ENCODE measurements at places on chromosomes 3 and 15.

DNA sequence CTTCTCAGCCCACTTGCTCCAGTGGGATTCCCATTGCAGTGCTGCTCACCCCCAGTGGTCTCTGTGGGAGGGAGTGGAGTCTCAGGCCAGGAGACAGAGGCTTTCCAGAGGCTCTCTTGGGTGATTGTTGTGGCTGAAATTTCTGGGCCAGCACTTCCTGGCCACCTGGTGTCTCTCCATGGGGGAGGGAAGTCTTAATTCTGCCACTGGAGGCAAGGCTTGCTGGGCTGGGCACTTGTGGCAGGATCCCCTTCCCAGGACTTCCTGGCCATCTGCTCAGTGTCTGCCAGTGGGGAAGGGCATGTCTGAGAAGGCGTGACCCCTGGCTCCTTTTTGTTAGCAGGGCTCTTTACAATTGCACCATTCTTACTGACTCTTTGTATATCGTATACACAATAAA is 351.8 kb downstream of the GABRB3 start:
- DNase-seq, result no peak

GRCh38 chr15:58432401-58432800 is 610 bp downstream of the LIPC start:
- no peak for DNase-seq

DNA sequence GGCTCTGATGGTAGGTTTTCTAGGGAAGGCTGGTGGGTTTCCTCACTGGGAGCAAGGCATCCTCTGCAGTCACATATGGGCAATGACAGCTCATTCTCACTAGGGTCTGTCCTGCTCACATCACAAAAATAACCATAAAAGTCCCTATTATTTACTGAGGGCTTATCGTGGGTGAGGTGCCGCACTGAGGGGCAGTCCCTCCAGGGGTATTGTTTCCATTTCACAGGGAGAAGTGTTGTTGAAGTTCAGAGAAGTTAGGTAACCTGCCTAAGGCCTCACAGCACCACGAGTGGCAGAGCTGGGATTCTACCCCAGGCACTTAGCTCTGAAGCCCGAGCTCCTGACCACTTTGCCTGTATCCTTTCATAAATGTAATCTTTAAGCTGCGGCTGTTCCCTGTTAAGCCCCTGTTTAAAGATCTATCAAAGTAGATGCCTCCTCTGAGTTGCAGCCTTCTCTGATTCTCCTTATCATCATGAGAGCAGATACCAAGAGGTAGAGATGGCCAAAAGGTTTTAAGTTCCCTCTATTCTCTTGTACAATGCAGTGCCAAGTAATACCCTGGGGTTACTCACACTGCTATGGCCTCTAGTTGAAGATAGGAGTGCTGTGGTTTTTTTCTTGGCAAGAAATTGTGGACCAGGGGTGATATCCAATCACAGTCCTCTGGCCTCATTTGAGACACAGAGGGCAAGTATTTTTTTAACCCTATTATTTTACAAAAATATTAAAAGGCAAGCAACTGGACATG is 107.0 kb downstream of the RPLP1 start:
- DNase-seq, result no peak

GRCh38 chr3:194637066-194637465 is 3.8 kb upstream of the TMEM44 start:
- DNase-seq, result no peak

- DNase-seq, result no peak
These were observed 82.9 kb upstream of the NPHP3 start for GRCh38 chr3:132805071-132805470.

- no peak for DNase-seq
These were observed 76.7 kb downstream of the FLNB start for GRCh38 chr3:58084788-58085543.

- DNase-seq, result no peak
These were observed 584.8 kb downstream of the DIPK2A start for GRCh38 chr3:144556392-144556791.
